GM23248 (cell line): ENCODE measurements at places on chromosomes 3 and 15. TPM values are rescaled to one million over a fixed set of nuclear protein-coding genes. Genes with fewer than 3 reads are reported as not detected.

CHRNA3 gene
- total RNA-seq, result not detected in 2 replicates

NR2E3 gene
- not detected in 2 replicates for total RNA-seq

ETV5 gene
- total RNA-seq, result 35.9 and 44.0 TPM in 2 replicates

CHST14 gene
- 26.1 and 26.6 TPM in 2 replicates for total RNA-seq

CHRD gene
- 0.22 and 0.25 TPM in 2 replicates for total RNA-seq

GOLGA8R gene
- total RNA-seq, result 0.65 and 1.0 TPM in 2 replicates

DNA sequence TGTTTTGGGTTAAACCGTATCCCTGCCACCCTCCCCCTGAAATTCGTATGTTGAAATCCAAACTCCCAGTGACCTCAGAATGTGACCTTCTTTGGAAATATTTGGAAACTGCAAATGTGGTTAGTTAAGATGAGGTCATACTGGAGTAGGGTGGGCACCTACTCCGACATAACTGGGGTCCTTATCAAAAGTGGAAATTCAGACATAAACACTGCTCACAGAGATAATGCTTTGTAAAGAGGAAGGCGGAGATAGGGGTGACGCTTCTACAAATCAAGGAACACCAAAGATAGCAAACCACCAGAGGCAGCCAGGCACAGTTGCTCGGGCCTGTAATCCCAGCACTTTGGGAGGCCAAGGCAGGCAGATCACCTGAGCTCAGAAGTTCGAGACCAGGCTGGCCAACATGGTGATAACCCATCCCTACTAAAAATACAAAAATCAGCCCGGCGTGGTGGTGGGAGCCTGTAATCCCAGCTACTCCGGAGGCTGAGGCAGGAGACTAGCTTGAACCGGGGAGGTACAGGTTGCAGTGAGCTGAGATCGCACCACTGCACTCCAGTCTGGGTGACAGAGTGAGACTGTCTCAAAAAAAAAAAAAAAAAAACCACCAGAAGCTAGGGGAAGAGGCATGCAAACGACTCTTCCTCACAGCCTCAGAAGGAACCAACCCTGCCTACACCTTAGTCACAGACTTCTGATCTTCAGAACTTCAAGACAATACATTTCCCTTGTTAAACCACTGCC is 51.1 kb upstream of the CHD2 start:
- DNase-seq, result peak; percentile 33

- DNase-seq, result no peak
These were observed 11.8 kb downstream of the PLA2G4E start for GRCh38 chr15:42009022-42009421.

DNA sequence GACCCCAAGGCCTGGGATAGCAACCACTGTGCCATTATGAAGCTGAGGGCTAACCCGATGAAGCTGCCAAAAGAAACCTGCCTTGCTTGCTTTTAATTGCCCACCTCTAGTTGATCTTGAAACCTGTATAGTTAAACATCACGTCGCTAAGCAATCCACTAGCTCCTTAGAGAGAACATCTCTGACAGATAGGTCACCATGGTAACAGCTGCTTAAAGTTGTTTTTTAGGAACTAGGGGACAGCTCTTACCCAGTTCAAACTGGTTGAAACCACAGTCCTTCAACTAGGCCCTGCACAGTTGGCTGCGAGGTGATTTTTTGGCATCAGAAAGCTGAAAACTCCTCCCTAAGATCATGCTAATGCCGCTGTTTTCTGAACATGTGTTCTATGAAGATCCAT is 135.7 kb downstream of the EBLN2 start:
- DNase-seq, result no peak

DNA sequence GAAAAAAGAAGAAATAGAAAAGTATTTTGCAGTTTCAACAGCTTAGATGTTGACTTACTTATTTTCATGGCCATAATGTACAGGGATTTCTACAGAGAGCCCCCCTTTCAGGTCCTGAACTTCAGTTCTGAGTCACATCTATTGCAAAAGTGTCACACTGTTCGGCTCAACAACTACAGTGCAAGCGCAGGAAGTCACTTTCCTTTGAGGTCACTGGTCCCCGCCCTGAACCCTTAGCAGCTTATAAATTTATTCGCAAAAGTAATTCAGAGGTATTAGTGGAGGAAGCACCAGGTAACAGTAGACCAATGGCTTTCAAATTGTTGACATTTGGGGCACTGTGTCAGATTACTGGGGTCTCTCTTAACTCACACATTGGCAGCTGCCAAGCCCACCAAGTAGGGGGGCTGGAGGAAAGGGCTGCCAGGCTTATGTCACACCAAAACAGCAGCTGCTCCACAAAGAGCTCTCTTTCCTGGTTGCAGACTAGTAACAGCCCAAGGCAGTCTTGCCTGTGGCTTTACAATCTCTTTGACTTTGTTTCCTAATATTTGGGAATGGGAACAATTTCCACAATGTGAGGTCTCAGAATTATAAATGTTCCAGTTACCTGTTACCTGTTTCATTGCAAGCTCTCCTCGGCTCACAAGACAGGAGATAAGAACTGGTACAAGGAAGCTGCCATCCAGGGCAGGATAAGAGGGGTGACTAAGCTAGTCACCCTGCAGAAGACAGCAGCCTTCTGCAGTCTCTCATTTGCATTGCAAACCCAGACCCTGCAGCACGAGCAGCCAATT is 130.2 kb upstream of the STRIT1 start:
- no peak for DNase-seq

DNA sequence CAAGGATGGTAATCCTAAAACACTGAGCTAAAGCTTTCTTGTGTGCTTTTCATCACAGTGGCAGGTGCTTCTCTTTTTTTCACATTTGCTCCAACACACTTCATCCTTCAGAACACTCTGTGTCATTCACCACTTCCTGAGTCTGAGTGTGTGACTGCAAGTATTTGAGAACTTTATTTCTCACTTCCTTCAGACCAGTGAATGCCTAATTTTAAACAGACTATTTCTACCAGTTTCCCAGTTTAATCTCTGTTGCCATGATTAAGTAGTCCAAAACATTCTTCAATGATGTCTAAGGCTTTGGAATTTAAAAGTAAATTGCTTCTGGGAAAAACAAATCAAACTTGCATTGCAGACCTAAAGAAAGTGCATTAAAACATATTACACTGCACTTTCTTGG is 541.2 kb downstream of the RBMS3 start:
- DNase-seq, result peak; percentile 72

GRCh38 chr3:70342149-70342548 is 29.7 kb upstream of the MDFIC2 start:
- DNase-seq, result no peak

- DNase-seq, result peak; percentile 23
These were observed 174.0 kb upstream of the TPM1 start for GRCh38 chr15:62868507-62868906.

DNA sequence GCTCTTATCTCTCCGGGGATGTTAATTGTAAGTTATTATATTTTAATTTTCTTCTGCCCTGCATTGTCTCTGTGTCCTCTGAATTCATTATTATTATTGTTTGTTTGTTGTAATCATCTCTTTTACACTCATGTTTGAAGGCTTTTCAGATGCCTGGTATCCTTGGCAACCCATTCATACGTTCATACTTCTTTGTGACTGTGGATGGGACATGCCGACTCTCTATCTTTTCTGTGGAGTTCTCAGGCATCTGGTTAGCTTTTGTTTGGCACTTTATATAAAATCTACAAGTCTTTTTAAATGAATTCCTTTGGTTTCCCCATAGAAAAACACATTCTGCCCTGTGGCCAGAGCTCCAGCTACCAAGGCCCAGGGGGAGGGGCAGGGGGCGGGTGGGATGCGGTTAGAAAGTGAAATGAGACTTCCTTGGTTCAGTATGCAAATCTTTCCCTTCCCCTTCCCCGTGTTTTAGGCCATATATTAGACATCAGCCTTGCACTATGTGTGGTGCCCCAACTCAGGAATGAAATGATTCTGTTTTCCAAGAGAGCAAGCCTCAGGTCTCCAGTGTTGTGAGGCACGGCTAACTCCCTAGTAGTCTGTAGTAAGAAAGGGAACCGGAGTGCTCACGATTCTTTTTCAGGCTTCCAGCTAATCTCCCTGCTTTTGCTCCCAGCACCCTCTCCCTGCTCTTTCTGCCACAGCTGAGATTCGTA is 79.2 kb downstream of the SST start:
- DNase-seq, result no peak

GRCh38 chr15:98785807-98786621 is 137.7 kb downstream of the IGF1R start:
- DNase-seq, result no peak

DNA sequence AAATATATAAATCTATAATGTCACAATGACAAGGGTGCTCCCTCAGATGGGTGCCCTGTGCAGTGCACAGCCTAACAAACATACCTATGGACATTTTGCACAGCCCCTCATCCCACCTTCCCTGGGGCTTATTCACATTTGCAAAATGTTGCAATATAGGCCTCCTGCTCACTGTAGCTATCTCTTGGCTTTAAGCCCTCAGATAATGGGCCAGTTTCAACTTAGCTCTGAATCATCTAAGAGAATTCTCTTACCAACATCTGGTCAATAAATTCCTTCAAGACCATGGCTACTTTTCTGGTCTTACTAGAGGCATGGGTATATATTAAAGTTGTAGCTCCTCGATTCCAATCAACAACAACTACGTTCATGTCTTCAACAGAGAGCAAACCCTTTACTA is 17.9 kb downstream of the LIPH start:
- no peak for DNase-seq

DNA sequence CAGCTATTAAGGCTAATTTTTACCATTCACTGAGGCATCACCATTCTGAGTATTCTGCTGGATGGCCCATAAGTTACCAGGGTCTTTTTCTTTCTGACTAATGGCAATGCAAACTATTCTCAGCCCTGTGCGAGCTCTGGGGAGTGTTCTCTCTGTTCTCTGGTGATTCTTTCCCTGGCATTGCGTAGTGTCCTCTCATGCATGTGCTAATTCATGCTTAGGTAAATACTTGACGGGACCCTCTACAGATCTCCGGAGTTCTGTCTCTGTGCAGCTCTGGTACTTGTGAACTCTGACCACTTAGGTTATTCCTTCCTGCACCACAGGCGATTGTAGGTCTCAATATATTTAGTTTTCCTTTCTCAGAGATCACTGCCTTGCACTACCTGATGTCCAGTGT is 34.8 kb downstream of the UBE2E1 start:
- no peak for DNase-seq

- no peak for DNase-seq
These were observed 22.3 kb upstream of the GP9 start for GRCh38 chr3:129038121-129038855.

- DNase-seq, result peak; percentile 76
These were observed 12.7 kb downstream of the TICRR start for GRCh38 chr15:89587955-89588354.

GRCh38 chr3:184354121-184354728 is 7.2 kb downstream of the CLCN2 start:
- peak; percentile 44 for DNase-seq

DNA sequence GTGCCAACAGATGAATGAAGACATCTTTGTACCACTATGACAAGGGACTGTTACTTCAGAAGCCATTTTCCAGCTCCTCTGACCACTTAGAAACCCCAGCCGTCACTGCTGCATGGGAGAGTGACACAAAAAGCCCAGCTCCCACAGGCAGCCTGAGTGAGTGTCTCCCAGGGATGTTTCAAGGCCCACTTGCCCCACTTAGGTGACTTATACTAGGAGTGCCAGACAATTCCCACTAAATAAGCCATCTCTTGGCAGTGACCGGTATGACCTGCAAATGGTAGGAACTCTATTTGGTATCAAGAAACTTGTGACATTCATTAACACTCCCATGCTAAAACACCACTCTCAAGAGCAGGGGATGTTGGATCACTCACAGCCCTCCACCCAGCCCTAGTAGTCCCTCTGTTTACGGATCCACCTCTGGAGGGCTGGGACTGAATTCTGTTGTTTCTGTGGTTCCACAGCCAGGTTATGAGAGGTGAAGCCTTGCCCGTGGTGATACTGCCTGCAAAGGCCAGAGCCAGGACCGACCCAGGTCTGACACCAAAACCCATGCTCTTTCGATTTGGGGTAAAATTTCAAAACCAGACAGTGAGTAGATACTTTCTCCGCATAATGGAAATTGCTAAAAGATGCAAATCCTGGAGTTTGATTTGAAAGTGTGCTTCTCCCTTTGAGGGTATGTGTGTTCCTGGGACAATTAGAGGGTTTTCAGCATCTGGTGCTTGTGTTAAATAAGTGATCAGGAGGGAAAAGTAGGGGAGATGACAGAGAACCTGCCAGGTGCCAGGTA is 14.5 kb downstream of the RBP1 start:
- no peak for DNase-seq
